ENCODE measurements at places on chromosomes 6 and 20.

- DNase-seq = no peak
These were observed 406.4 kb upstream of the PLCB4 start for GRCh38 chr20:8662433-8662954.

DNA sequence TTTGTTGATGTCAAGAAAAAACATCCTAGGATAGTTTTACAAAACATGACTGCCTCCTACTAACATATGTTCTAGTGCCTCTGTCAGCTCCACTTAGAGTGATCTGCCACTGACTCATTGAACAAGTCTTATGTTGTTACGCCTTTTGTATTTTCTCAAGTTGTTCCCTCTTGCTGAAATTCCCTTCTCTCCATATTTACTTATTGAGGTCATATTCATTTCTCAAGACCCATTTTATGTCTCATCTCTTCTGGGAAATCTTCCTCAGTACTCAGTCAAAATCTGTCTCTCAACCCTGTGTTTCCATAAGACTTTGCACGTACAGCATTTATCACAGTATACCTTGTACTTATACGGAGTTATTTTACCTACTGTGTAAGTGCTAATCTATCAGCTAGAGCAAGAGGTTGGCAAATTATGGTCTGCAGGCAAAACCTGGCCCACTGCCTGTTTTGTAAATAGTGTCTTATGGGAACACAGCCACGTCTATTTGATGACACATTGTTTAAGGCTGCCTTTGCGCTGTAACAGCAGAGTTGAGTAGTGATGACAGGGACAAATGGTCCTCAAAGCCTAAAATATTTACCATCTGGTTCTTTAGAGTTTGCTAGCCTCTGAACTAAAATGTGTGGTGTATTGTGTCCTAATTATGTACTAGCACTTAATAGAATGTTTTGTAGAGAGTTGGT, 83.4 kb downstream of the ADGRB3 start:
- DNase-seq = no peak

GRCh38 chr6:133179481-133179880, 61.7 kb upstream of the EYA4 start:
- DNase-seq = no peak

DNA sequence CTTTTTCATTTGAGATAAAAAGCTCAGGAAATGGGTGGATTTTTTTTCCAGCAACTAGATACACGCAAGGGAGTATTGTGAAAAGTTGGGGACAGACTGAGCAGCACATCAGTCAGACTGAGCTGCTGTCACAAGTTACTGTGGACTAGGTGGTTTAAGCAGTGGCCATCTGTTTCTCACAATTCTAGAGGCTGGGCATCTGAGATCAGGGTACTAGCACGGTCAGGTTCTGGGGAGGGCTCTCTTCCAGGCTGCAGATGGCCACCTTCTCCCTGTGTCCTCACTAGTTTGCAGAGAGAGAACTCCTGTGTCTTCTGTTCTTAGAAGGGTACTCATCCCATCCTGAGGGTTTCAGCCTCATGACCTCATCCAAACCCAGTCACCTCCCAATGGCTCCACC, 178.3 kb downstream of the SYNDIG1 start:
- no peak for DNase-seq

- no peak for DNase-seq
These were observed 611.0 kb upstream of the MARCKS start for GRCh38 chr6:113246186-113246585.

DNA sequence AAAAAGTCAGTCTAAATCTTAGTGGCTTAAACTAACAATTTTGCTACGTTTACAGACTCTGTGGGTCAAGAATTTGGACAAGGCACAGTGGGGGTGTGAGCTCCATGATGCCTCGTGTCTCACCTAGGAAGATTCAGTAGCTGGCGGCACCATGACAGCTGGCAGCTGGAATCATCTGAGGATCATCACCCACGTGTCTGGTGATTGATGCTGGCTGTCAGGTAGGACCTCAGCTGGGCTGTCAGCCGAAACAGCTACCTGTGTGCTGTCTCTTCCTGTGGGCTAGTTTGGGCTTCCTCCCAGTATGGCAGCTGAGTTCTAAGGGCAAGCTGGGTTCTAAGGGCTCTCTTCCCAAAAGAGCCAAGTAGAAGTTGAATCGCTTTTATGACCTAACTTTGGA, 26.4 kb upstream of the DLGAP4 start:
- DNase-seq = no peak

GRCh38 chr20:36097337-36098151, 57.0 kb upstream of the EPB41L1 start:
- no peak for DNase-seq

GRCh38 chr6:13005994-13006393, 289.4 kb downstream of the PHACTR1 start:
- no peak for DNase-seq

GRCh38 chr6:39075010-39075686, 26.6 kb downstream of the GLP1R start:
- no peak for DNase-seq

DNA sequence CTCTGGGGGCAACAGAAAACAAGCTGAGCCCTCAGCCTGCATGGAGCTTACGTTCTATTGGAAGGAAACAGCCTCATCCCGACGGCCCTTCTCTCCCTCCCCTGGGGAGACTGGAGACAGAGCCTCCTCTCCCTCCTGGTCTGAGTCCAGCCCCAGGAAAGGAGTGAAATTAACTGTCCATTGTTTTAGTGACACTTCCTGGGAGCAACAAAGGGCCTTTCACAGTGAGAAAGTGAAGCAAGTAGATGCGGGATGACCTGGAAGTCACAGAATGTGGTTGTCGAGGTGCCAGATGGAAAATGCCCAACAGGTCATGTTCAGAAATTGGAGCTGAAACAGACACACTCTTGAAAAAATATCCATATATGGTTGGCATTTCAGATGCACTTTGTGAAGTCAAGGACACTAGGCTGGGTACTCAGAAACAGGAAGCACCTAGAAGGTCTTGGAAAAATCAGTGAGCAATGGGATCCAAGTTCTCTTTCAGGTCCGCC, 77.8 kb downstream of the TFAP2C start:
- no peak for DNase-seq

DNA sequence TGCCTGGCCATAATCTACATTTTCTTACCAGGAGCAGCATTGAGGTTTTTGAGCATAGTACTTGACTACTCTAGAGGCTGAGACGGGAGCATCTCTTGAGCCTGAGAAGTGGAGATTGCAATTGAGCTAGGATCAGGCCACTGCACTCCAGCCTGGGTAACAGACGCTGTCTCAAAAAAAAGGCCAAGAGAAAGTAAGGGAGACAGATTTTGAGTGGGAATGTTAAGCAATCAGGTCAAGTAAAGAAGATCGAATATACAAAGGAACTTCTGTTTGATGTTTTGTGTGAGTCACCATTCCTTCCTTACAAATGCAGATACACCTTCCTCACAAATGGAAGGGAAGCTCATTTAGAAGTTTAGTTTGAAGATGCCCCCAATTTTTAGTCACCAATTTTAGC, 4.4 kb downstream of the PNRC1 start:
- DNase-seq = no peak

DNA sequence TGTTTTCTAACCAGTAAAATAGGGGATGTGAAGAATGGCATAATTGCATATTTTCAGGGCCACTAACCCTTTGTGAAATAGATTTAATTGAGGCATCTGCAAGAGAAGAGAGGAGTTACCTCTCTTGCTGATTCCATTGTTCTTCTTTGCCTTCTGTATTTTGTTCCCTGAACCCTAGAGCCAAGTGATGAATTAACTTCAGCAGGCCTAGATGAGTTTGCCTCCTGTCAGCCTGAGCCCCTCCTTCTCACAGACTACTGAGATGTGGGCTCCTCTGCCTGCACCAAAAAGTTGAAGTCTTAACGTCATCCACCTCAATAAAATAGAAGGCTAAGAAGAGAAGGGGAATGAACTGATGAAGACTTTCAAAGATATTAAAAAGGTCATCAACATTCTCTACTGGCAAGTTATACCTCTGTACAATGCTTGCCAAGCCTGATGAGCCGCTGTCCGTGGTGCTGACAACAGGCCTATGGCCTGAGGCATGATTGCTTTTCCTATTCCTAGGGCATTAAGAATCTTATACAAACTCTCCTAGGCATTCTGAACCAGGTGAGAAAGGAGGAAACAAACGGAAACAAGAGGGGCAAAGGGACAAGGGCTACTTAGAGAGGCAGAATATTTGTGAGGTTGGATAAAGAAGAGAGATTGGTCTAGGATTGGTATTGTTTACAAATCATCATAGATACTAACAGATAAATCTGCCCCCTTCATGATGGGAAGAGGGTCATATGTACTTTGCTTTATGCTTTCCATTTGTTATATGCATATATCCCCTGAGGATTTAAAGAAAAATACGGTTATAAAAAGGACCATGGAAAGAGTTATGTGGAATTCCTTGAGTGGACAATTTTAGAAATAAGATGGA, 46.8 kb downstream of the CD24 start:
- peak; percentile 40 for DNase-seq

DNA sequence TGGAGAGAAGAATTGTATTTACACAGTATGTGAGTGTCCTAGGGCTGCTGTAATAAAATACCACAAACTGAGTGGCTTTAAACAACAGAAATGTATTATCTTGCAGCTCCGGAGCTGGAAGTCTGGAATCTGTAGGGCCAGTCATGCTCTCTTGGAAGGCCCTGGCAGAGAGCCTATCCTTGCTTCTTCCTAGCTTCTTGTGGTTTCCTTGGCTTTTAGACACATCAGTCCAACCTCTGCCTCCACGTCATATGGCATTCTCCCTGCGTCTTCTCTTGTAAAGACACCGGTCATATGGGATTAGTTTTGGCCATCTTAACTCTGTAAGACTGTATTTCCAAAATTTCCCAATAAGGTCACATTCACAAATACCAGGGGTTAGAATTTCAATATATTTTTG, 10.8 kb downstream of the FNDC1 start:
- DNase-seq = no peak

DNA sequence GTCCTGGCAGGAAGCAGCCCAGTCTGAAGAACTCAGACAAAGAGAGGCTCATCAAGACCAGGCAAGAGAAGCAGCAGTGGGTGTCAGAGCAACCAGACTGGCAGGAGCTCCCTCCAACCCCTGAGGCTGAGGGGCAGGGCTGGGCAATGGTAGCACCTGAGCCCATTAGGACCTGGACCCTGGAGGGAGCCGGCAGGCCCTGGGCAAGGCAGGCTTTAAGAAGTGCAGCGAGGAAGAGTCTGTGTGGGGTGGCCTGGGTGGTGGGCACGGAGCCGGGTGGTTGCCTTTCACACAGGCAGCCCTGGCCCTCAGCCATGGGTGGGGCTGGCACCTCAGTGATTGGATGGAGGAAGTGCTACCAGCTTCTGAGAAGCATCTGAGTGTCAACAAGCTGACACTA, 33.1 kb upstream of the IRF4 start:
- no peak for DNase-seq

GRCh38 chr6:18561037-18561750, 174.0 kb downstream of the RNF144B start:
- no peak for DNase-seq

DNA sequence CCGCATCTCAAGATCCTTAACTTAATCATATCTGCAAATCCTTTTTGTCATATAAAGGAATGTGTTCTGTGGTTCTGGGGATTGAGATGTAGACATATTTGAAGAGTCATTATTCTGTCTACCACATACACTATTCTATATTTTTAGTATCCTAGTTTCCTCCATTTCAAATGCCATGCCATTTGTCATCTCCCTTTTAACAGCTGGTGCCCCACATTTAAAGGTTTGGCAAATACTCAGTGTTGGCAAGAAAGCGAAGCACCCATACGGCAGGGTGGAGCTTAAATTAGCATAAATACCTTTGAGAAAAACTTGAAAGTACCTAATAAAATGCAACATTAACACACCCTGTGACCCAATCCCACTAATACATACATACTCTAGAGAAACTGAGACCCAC, 31.7 kb downstream of the PAK5 start:
- DNase-seq = no peak

GRCh38 chr6:149809798-149810197, 54.4 kb downstream of the LRP11 start:
- DNase-seq = no peak

DNA sequence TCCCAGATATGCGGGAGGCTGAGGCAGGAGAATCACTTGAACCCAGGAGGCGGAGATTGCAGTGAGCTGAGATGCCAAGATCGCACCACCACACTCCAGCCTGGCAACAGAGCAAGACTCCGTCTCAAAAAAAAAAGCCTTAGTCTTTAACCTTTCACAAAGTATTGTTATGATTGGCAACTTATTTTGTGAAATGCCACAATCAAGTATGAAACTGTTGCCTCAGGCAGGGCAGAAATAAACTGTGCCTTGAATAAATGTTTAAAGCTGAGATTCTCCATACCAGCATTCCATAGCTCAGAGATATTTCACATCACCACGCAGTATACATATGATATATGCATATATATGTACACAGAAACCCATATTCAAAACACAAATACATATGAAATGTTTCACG, 120.1 kb upstream of the CCDC28A start:
- DNase-seq = no peak

GRCh38 chr6:5141046-5141445, 55.9 kb downstream of the PPP1R3G start:
- DNase-seq = no peak

DNA sequence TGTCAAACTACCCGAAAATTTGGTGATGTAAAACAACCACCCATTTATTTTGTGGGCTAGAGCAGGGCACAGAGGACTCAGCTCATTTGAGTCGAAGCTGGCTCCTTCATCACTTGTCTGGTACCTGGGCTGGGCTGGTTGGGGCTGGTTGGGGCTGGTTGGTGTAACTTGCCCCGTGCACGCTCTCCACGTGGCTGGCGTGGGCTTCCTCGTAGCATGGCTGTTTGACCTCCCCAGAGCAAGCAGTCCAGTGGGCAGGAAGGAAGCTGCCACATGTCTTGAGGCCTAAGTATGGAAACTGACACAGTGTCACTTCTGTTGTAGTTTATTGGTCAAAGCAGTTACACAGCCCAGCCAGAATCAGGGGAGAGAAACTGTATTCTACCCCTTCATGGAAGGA, 27.1 kb downstream of the BCAS4 start:
- DNase-seq = no peak

GRCh38 chr6:94597487-94597886, 979.8 kb upstream of the MANEA start:
- DNase-seq = no peak

DNA sequence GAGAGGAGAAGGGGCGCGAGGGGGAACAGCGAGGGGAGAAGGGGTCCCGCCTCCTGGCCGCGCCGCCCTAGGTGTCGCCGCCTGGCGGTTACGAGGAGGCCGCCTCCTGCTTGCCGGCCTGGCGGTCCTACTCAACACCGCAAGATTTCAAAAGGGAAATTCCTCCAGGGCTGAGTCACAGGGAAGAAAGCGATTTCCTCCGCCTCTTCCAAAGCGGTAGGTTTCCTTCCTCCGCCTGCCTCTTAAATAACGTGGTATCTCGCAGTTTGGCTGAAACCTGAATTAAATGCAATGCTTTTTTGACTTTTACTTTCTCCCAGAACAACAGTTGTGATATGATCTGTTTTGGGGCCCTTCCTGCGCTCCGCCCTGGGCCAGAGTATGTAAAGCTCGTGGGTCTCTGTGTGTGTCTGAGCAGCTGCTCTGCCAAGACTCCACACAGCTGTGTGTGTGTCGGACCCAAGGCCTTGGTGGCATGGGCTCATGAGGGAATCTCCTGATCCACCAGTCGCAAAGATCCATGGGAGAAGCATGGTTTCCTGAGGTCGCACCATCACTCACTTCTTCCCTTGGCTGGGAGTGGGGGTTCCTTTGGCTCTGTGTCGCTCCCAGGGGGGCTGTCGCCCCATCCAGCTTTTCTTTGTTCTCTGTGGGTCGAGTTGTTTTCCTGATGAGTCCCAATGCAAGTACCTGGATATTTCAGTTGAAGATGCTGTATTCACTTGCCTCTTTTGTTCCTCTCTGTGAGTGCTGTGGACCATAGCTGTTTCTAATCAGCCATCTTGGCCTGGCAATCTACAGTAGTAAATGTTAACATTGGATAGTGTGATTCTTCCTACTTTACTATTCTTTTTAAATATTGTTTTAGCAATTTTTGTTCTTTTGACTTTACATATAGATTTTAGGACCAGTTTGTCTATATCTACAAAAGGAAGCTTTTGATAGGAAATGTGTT, 31.6 kb upstream of the NOTCH4 start:
- peak; percentile 76 for DNase-seq

All from activated CD4-positive, alpha-beta T cell treated with anti-CD3 and anti-CD28 coated beads, Interleukin-2, amount 50 U/mL, for 48 hours (primary cell).